Breast epithelium (tissue), 4 donors: ENCODE measurements at places on chromosomes 4 and X. TPM values are rescaled to one million over a fixed set of nuclear protein-coding genes. Genes with fewer than 3 reads are reported as not detected.

GRCh38 chrX:16240231-16240905 lies 73.1 kb downstream of the MAGEB17 start:
- DNase-seq, result no peak

DNA sequence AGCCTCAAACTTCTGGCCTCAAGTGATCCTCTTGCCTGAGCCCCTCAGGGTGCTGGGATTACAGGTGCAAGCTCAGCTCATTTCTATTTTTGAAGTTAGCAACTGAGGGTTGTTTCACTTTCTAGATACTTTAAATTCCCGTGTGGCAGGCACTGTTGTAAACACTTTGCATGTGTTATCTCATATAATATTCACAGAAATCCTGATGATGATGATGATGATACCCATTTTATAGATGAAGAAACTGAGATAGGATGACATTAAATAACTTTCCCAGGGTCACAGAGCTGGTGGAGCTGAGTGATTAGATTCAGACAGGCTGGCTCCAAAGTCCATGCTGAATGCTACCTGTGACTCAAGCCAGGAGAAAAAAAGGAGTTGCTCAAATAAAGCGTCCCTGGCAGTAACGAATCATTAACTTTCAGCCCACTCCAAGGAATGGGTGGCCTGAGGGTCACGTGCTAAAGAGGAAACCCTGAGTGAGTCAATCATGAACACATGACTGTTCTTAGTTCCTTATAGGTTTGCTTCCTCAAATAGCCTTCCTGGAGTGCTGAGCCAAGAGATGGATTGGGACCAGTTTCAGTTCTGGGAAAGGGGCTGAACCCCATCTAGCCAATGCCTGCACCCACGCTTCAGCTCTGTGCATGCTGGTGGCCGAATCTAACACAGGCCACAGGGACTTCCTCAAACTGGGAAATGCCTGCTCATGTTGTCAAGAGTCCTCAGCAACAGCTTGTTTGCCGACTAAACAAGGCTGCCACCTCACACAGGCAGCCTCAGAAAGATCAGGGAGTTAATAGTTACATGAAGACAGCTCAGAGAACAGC lies 52.8 kb downstream of the RBM47 start:
- DNase-seq, result peak; percentile 65

DNA sequence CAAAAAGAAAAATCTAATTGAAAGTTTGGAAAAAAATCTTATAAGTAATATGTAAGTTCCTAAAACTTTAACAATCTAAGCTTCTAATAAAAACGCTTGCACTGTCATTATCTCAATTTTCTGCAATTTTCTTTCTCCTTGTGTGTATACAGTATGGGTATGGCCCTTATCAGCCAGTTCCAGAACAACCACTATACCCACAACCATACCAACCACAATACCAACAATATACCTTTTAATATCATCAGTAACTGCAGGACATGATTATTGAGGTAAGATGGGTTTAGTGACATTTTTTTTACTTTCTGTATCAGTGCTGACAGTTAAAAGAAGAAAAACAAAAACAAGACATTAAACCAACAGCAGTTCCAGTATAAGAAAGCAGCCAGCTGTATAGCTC lies 4.9 kb downstream of the STATH start:
- no peak for DNase-seq

DNA sequence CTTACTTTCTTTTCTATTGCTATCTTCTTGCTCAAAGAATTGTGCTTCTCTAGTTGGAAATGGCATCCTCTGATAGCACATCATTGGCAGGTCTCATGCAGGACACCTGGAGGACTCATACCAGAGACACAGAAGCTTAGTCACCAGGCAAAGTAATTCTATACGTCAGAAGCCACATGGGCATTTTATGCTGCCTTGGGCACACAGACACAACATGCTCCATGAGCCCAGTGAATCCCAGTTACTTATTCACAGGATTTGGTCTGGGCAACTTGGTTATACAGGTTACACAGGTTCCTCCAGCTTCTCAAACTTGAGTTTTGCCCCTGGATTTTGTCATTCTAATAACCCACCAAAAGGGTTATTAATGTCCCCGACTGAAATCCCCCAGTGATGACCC lies 7.1 kb downstream of the RASSF6 start:
- no peak for DNase-seq

DNA sequence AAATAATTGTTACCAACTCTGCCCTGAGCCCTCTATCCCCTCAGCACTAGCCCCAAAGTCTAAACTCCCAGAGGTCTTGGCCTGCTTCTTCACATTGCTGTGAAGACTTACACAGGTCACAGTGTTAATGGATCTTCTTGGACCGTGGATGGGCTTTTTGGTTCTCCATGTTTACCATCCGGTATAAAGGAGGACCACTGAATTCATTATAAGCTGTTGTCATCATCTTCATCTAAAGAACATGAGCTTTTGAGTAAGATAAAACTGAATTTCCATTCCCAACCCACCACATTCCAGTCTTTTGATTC lies 8.5 kb downstream of the NUDT11 start:
- no peak for DNase-seq

GRCh38 chrX:99394456-99394855 lies 1015.6 kb downstream of the PCDH19 start:
- no peak for DNase-seq

- no peak for DNase-seq
Measured at GRCh38 chr4:136737066-136737465, 795.2 kb downstream of the PCDH18 start.

DNA sequence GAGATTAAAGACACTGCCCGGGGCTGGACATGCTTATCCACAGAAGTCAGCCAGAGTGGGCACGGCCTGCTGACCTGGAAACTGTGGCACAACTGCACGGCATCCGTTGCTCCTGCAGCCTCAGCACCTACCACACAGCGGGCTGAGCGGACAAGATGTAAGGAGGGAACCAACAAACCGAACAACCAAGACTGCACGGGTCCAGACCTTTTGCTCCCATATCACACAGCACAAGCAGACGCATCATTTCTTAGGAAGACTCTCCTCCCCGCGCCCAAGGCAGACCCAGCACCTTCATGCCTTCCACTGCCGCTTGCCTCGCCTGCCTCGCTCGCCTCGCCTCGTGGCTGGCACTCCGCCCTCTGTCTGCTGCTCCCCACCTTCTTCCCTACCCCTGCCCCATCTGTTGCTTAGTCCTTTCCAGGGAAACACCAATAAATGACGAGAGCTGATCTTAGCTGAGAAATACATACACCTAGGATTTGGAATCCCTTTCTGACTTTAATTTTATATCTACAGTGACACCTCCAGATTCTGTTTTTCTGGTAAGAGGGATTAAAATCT lies 79.0 kb downstream of the AFAP1 start:
- DNase-seq, result no peak

GRCh38 chr4:94399277-94399676 lies 52.5 kb upstream of the PDLIM5 start:
- DNase-seq, result no peak

- DNase-seq, result no peak
Measured at GRCh38 chr4:1246901-1247863, 1.7 kb downstream of the CTBP1 start.

- peak; percentile 72 for DNase-seq
Measured at GRCh38 chrX:46796574-46797191, 37.8 kb upstream of the SLC9A7 start.

DNA sequence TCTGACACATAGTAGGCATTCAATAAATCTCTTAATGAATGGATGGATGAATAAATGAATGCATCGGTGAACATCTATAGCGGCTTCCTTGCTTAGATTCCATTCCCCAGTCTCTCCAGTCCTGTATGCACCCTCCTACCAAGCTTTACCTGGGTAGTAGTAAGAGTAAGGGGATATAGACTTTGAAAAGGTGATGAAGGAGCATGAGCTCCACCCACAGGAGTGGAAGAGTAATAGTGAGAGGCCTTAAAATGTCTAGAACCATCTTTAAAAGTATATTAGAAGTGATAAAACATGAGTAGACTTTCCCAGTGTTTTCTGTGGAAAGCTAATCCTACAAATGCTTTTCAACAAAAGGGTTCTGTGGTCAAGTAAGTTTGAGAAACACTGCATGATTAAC lies 35.5 kb upstream of the GPC3 start:
- no peak for DNase-seq

- DNase-seq, result no peak
Measured at GRCh38 chrX:52608961-52609360, 45.7 kb downstream of the SSX7 start.

GRCh38 chr4:5446595-5447226 lies 261.6 kb downstream of the EVC2 start:
- peak; percentile 43 for DNase-seq

- no peak for DNase-seq
Measured at GRCh38 chrX:47311932-47312774, 58.2 kb upstream of the ZNF157 start.

GRCh38 chr4:6264225-6264540 lies 5.5 kb upstream of the WFS1 start:
- no peak for DNase-seq

- DNase-seq, result no peak
Measured at GRCh38 chr4:138869165-138869564, 146.4 kb upstream of the NOCT start.

DNA sequence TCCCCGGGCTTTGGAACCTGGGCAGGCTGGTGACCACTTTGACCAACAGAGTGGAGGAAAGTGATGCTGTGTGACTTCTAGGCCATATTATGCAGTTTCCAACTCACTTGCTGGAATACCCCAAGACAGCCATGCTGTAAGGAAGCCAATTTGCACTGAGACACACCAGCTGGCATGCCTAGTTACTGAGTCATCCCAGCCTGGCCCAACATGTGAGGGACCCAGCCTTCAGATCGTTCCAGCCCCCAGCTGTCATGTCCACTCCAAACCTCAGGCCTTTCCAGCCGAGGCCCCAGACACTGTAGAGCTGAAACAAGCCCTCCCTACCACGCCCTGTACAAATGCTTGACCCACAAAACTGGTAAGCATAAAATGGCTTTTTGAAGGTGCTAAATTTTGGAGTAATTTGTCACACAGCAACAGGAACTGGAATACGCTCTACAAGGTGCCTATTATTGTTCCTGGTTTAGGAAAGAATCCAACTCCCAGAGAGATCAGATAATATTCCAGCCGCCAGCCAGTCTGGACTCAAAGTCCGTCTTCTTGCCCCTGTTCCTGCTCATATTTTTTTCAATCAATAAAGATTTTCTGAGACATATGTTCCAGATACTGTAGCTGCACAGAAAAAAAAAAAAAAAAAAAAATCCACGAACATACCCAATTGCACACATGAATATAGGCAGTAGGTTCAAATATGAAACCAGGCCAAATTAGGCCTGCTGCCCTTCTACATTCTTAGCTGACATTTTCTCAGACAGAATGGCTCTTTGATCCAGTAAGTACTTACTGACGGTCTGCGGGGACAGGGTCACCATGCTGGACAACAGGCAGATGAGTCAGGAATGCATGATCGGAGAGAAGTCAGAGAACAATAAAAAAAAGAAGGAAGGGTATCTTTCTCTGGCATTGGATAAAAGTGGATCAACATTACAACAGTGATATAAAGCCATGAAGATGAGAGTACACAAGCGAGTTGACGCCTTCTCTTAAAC lies 35.1 kb downstream of the SH3KBP1 start:
- DNase-seq, result no peak

DNA sequence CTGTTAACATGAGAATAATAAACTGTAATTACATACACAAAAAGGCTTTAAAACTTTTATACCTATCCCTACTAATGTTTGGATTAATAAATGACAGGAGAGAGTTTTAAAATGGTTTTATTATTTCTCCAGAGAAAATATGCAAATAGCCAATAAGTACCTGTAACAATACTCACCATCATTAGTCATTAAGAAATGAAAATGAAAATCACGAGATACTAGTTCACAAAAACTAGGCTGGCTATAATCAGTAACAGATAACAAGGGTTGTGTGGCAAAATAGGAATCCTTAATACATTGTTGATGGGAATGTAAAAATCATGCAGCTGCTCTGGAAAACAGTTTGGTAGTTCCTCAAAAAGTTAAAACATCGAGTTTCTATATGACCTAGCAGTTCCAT lies 25.2 kb upstream of the AP1AR start:
- no peak for DNase-seq

DNA sequence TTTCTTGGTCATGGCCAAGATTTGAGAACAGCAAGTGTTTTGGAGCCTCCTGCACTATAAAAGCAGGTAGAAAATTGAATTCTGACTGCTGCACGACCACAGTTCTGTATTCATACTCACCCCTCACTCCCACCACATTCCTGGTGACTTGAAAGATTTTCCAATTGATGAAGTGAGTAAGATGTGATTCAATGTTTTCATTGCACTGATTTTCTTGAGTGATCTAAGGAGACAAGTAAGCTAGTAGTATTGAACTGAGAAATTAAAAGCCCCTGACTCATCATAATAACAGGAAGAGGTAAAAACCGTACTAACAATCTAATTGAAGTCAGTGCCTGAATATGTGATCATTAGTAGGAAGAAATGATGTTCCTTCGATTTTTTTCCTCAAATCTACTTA lies 6.1 kb upstream of the SEC24D start:
- DNase-seq, result no peak

DNA sequence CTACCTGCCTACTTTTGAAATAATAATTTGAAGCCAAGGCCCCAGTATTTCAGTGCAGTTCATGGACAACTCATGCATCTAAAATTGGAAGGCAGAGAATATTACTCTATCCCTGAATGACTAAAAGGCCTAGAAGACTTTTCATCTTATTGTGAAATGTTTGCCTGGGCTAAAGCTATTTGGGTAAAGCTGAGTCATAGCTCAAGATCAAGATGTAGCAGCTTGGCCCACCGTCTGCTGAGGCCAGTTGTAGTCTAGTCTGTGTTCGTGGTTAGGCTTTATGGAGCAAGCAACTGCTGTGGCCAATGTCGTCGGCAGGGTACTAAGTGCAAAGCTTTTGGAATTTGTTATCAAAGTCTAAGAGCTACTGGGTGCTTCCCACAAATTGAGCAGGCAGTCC lies 929.1 kb downstream of the RAB28 start:
- no peak for DNase-seq

DNA sequence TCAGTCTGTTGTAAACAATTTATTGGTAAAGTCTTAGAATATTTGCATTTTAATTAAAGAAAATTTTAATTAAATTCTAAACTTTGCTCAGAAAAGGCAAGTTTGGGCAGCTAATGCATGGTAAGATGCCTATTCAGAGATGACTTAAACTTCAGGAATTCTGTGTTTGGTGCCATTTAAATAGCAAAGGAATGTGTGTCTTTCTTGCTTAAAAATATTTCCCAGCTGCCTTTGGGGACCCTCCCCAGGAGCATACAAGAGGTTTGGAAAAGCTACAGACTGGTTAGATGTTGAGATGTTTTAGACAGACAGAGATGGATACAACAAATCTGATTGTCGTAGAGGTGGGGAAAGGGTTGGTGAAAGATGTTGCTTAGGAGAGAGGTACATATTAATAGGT lies 36.5 kb downstream of the AFF2 start:
- DNase-seq, result no peak

The KCNIP4 gene
- 0.44 TPM for total RNA-seq

The PDGFRA gene
- total RNA-seq, result 154 TPM

The OPRPN gene
- total RNA-seq, result 1.0 TPM

The ELF2 gene
- total RNA-seq, result 106 TPM

The L1CAM gene
- 0.29 TPM for total RNA-seq

The CFI gene
- total RNA-seq, result 32.1 TPM

The CYSLTR1 gene
- 4.5 TPM for total RNA-seq

The ADH1A gene
- total RNA-seq, result 0.66 TPM

The CHRDL1 gene
- total RNA-seq, result 37.3 TPM

The FATE1 gene
- total RNA-seq, result not detected

The MAGEA11 gene
- not detected for total RNA-seq

The RBM47 gene
- total RNA-seq, result 66.6 TPM
